ENCODE measurements at places on chromosomes 12 and 14.

GRCh38 chr14:93970965-93971634, 5.3 kb downstream of the ASB2 start:
- DNase-seq: no peak

DNA sequence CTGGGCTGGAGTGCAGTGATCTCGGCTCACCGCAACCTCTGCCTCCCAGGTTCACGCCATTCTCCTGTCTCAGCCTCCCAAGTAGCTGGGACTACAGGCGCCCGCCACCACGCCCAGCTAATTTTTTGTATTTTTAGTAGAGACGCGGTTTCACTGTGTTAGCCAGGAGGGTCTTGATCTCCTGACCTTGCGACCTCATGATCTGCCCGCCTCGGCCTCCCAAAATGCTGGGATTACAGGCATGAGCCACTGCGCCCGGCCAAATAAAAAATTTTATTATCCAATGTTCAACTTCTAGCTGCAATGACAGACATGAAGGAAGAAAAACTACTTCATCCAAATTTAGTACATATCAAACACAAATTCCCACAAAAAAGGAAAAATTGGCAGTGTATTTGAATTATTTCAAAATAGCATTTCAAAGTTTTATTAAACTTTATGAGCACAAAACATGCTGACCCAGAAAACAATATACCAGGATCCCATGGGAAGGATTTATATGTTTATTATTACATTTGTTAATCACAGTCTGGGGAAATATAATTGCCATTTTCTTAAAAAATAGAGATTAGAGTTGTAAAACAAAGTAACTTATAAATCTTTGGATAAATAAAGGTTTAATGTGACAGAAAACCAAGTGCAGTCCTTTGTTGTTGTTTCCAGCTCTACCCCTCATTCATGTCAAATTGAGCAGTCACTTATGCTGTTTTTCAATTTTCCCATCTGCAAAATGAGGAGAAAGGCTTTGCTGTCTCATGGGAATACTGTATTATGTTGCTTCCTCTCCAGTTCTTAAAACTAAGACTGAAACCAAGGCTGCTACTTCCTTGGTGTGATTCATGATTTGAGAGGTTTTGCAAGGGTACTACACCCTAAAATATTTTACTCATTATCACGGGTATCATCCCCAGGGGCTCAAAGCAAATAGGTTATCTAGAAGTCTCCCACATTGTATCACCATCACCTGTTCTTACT, 155.2 kb upstream of the AVPR1A start:
- DNase-seq: no peak

DNA sequence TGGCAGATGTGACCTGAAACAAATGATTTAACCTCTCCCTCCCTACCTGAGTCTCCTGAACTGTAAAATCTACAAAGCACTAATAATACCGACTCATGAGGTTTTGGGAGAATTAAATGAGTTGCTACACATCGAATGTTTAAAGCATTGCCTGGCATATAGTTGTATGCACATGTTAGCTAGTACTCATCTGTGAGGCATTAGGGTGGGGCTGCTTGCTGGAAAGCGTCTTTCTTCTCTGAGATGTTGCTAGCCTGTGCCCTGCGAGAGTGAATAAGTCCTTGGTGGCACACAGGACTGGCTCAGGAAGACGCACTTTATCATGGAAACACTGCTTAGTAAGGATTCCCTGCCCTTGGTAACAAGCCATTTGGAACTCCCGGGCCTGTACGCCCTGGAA, 6.1 kb downstream of the RAPGEF3 start:
- DNase-seq: no peak

DNA sequence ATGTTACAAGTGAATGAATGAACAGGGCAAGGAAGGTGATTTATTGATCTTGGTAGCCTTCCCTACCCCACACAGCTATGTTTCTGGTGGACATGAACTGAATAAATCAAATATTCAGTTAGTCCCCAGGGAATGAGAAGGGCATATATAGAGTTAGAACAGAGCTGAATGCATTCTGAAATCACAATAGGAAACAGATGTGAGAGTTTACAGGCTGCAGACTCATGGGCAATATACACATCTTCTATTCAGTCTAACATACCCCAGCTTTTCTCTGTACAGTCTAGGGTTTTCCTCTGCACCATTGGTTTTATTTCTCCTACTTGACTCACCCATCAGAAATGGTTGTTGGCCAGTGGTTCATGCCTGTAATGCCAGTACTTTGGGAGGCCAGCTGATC, 7.3 kb upstream of the STX2 start:
- no peak for DNase-seq

Measured in stimulated activated CD4-positive, alpha-beta T cell treated with anti-CD3 and anti-CD28 coated beads, Interleukin-1b, Interleukin-23, amount 100 ng/mL, for 24 hours (primary cell).